ENCODE measurements at places on chromosomes 5 and 9.

DNA sequence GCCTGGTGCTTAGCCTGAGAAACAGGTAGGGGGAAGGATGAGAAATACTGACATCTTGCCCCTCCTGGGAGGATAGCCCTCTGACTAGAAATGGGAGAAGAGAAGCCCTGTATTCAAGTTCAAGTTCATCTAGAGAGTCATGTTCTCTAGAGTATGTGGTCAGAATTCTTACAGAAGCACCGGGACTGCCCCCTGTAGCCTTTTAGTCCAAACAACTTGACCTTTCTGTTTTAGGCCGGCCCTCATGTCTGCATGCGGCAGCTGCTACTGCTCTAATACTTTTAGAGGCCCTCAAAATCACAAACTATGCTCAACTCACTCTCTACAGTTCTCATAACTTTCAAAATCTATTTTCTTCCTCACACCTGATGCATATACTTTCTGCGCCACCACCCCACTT, 47.7 kb downstream of the PHAX start:
- DNase-seq = no peak

GRCh38 chr9:88006511-88007290, 32.4 kb upstream of the CDK20 start:
- DNase-seq = no peak

DNA sequence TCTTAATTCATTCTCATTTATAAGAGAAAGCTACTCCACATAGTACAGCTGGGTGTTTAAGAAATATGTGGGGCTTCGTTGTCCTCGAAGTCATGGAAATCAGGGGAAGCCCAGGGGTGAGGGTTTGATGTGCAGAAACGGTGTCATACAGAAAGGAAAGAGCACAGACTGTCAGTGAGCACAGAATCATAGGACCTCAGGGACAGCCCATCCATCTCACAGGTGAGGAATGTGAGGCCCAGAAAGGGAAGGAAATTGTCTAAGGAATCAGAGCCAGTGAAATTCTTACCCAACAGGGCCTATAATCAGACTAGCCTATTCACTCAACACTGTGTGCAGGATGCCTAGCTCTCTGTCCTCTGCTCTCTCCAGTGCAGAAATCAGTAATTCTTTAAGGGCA, 535.6 kb downstream of the SPOCK1 start:
- no peak for DNase-seq

DNA sequence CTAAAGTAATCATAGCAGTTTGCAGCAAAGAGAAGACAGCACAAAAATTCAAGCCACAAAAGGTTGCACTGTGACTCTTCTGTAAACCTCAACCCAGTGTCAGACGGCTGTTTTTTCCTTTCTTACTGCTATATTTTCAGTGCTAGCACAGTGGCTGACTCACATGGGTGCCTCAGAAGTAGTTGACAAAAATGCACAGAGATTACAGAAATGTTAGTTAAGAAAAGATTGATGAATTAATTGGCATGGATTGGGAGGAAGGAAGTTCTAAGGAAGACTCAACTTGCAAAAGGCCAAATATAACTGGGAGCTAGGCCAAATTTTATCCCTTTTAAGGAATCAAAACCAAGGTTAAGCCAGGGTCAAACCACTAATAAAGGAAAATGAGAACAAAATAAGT, 43.7 kb upstream of the ITGA1 start:
- peak; percentile 65 for DNase-seq

DNA sequence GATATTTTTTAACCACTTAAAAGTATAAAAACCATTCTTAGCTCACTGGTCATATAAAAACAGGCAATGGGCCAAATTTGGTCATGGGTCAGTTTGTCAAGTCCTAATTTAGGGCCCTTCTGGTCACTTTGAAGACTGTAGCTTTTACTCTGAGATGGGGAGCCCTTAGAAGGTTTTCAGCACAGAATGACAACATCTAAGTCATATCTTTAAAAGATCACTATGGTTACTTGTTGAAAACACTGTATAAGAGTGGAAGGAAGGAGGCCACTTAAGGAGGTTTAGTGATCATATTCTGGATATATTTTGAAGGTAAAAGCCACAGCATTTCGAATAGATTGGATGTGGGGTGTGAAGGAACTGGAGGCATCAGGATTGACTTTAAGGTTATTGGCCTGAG, 76.7 kb downstream of the STRBP start:
- no peak for DNase-seq

DNA sequence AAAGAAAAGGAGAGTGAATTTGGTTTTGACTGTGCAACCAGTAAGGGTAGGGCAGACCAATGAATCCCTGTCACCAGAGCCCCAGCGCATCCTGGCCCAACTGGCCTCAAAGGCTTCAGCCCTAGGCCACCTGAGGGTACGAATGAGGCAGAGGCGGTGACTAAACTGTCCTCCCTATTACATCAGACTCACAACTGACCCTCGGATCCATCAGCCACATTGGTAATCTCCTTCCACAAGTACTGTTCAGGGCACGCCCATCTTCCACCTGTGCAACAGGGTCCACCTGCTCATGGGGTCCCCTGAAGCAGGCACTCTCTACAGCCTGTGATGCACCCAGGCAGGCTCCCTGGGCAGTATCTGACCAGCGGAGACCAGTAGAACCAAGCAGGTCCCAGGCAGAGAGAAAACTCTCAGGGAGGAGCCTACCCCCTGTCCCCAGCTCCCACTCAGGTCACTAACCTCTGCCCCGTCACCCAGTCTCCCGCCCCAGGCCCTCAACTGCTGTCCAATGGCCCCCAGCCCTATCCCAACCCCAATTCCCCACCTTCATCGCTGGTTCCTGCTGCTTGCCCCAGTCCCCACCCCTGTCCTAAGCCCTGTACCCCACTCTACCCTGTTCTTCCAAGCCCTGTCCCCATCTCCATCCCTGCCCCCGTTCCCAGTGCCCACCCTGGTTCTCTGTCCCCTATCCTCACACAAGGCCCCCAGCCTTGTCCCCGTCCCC, 904 bp downstream of the EDF1 start:
- no peak for DNase-seq

- DNase-seq = no peak
Observed at GRCh38 chr9:33297432-33297831, 7.1 kb downstream of the NFX1 start.

GRCh38 chr9:109945573-109945972, 165.6 kb downstream of the PALM2AKAP2 start:
- DNase-seq = peak; percentile 28

DNA sequence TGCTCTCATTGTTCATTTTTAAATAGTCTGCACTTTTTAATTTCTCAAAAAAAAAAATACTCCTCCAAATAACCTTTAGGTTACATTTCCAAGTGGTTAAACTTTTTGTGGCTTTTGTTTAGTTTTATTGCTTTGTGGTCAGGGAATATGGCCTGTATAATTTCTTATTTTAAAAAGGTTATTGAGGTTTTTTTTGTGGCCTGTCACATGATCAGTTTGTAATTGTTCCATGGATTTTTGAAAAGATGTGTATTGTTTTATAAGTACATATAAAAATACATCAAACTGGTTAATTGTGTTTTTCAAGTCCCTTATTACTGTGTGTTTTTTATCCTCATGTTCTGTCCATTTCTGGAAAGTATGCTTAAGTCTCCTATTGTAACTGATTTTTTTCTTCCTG, 64.0 kb downstream of the ZNF618 start:
- no peak for DNase-seq

DNA sequence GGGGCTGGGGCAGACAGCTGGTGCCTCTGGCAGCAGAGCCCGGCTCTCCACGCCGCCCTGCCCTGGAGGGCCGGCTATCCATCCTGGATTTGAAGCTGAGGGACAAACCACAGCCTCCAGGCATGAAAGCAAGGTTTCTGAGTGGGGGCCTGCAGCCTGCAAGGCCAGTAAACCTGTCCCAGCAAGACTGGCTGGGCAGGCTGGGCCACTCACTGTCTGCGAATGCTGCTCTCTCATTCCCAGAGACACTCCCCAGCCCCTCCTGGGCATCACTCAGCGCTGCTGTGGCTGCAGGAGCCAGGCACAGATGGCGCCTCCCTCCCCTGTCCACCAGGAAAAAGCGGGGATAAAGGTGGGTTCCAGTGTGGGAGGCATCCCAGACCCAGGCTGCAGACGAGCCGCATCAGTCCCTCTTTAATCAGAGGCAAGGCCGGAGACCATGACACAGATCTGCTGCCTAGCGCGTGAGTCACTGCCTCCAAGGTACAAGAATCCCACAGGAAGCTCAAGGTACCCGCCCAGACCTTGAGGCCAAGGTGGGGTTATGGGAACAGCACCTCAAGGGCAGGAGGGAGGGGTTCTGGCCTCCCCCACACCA, 118.0 kb downstream of the VAV2 start:
- DNase-seq = peak; percentile 72

GRCh38 chr9:114779352-114779845, 26.4 kb downstream of the TNFSF15 start:
- DNase-seq = peak; percentile 35

GRCh38 chr9:108834959-108835665, 20.7 kb downstream of the ACTL7B start:
- DNase-seq = peak; percentile 28

GRCh38 chr9:104769655-104770054, 5.7 kb downstream of the NIPSNAP3B start:
- DNase-seq = no peak

- peak; percentile 21 for DNase-seq
Observed at GRCh38 chr9:78074385-78075291, 43.0 kb upstream of the GNAQ start.

- DNase-seq = no peak
Observed at GRCh38 chr5:88693071-88693932, 189.7 kb downstream of the MEF2C start.

DNA sequence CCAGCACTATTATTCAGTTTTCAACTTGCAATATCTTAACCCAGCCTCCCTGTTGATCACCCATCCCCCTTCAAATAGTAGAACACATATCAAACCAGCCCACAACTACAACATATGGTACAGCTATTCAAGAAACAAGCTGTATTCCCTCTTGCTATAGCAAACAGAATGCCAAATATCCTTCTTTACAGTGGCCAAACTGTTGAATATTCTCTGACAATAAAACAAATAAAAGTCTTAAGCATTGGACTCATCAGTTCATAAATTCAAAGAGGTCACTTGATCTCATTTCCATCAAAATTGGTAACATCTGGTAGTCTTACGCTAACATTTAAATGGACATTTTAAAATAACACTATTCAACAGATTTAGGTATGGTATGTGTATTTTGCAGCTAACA, 350.8 kb downstream of the EFNA5 start:
- DNase-seq = no peak

DNA sequence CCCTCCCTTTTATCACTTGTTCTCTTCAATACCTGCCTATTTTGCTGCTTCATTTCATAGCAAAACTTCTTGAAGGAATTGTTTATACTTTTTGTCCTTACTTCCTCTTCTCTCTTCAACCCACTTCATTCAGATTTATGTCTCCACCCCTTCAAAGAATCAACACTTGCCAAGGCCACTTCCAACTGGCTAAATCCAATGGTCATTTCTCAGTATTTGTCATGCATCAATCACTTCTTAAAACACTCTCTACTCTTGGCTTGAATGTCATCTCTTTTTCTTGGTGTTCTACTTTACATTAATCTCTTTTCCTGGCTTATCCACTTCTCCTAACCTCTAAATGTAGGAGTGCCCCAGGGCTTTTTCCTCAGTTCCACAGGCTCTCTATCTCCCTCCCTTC, 8.3 kb upstream of the FCHO2 start:
- no peak for DNase-seq

- no peak for DNase-seq
Observed at GRCh38 chr9:108844391-108844790, 11.4 kb downstream of the ACTL7B start.

DNA sequence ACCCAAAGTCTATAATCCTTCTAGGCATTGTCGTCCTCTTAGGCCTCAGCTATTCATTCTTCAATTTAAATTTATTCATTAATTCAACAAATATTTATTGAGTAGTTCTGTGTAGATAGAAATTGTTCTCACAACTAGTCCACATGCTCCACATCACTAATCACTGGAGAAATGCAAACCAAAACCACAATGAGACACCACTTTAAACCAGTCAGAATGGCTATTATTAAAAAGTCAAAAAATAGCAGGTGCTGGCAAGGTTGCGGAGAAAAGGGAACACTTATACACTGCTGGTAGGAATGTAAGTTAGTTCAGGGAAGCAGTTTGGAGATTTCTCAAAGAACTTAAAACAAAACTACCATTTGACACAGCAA, 51.1 kb upstream of the TNFSF15 start:
- DNase-seq = peak; percentile 60

- no peak for DNase-seq
Observed at GRCh38 chr9:97557606-97558095, 56.2 kb downstream of the TMOD1 start.

DNA sequence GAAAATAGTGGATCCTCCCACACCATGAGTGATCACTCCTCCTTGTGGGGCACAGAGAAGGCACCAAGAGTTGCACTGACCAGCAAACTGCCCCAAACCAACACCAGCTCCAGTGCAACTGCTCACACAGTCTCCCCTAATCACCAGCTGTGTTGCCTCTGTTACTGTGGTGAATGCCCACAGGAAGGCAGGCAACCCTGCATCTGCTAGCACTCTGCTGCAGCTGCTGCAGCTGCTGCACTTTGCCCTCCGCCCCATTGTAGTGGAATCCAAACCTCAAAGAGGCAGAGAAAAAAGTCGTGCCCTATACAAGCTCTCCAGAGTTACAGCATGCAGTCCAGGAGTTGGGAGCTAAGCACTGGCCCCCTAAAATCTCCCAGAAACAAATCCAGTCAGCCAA, 339.6 kb downstream of the TRIM36 start:
- DNase-seq = no peak

GRCh38 chr9:128152133-128153059, 3.1 kb downstream of the LCN2 start:
- DNase-seq = no peak

- peak; percentile 63 for DNase-seq
Observed at GRCh38 chr5:60541980-60542379, 158.0 kb downstream of the DEPDC1B start.

- DNase-seq = no peak
Observed at GRCh38 chr5:169744336-169744735, 107.3 kb downstream of the DOCK2 start.

DNA sequence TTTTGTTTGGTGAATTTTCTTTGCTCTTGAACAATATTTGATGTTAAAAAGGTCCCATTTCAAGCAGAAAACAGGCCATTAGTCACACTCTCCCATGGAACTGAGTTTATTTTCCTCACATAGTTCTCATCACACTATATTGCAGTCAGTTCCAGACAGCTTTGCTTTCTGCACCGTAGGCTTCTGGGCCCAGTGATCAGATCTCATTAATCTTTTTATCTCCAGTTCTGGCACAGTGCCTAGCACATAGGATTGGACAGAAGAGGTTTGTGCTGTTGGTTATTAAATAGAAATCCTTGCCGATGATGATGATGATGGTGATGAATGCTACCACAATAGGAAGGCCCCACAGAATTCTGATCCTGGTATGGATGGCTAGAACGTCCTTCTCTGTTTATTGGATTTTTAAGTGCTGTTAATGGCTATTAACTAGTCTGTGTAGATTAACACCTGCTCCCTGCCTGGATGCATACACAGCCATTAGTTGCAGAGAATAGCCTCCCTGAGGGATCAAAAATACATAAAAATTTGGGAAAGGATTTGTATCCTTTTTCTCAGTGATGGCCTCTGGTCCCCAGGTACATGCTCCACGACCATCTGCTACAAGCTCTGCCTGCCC, 52.0 kb upstream of the NTRK2 start:
- DNase-seq = no peak

GRCh38 chr5:34524123-34524522, 132.0 kb upstream of the RAI14 start:
- peak; percentile 88 for DNase-seq
